Smooth muscle cell of bladder (primary cell): ENCODE measurements at places on chromosomes 5 and 9. TPM values are rescaled to one million over a fixed set of nuclear protein-coding genes. Genes with fewer than 3 reads are reported as not detected.

The ADAMTSL1 gene
- total RNA-seq: 7.4 and 26.1 TPM in 2 replicates

The RNF183 gene
- total RNA-seq: not detected in 2 replicates

The PDE6A gene
- total RNA-seq: under 0.01 TPM in 1 of 2 replicates, not detected in the other

The LCN9 gene
- not detected in 2 replicates for total RNA-seq

The FBP2 gene
- total RNA-seq: not detected in 2 replicates

The TNFSF8 gene
- total RNA-seq: not detected in 2 replicates

The DNM1 gene
- 5.7 and 9.6 TPM in 2 replicates for total RNA-seq

The ZMYND19 gene
- 12.5 and 17.9 TPM in 2 replicates for total RNA-seq

The PCDHB15 gene
- 0.46 and 0.71 TPM in 2 replicates for total RNA-seq

The CEP78 gene
- 4.8 and 9.5 TPM in 2 replicates for total RNA-seq

The SLC6A19 gene
- not detected in 2 replicates for total RNA-seq

The CCL27 gene
- total RNA-seq: not detected in 2 replicates

The APBA1 gene
- 3.6 and 7.1 TPM in 2 replicates for total RNA-seq

The PDCD1LG2 gene
- 2.6 and 3.2 TPM in 2 replicates for total RNA-seq

The SPRY4 gene
- total RNA-seq: 2.7 and 4.3 TPM in 2 replicates

The FPGS gene
- 62.7 and 65.2 TPM in 2 replicates for total RNA-seq

The GADD45G gene
- total RNA-seq: 1.00 and 1.5 TPM in 2 replicates

The ANKDD1B gene
- 0.28 and 1.1 TPM in 2 replicates for total RNA-seq

The INSL6 gene
- not detected in 2 replicates for total RNA-seq

The KIF3A gene
- total RNA-seq: 7.1 and 9.3 TPM in 2 replicates

The AK8 gene
- total RNA-seq: 0.37 and 0.57 TPM in 2 replicates

The PKD2L2 gene
- total RNA-seq: 0.18 TPM in 1 of 2 replicates, not detected in the other

The ADAMTS6 gene
- 58.6 and 72.2 TPM in 2 replicates for total RNA-seq

The CDC26 gene
- total RNA-seq: 43.1 and 55.8 TPM in 2 replicates

The KCNV2 gene
- not detected in 2 replicates for total RNA-seq

The HRCT1 gene
- 0.14 and 0.28 TPM in 2 replicates for total RNA-seq

The SLC36A2 gene
- total RNA-seq: not detected in 2 replicates

The NIPAL4 gene
- 0.14 TPM in 1 of 2 replicates, not detected in the other for total RNA-seq

The AGPAT2 gene
- total RNA-seq: 42.0 and 46.8 TPM in 2 replicates

The CDX1 gene
- total RNA-seq: under 0.01 and 0.09 TPM in 2 replicates

The C9orf78 gene
- 38.4 and 50.9 TPM in 2 replicates for total RNA-seq

The KIAA1191 gene
- total RNA-seq: 51.9 and 92.4 TPM in 2 replicates

The FUT7 gene
- total RNA-seq: not detected in 2 replicates

The SPINK4 gene
- total RNA-seq: 0.74 and 2.6 TPM in 2 replicates

The WDR38 gene
- total RNA-seq: not detected in 2 replicates

The C6 gene
- 0.14 and 0.28 TPM in 2 replicates for total RNA-seq

The SPINK13 gene
- total RNA-seq: 2.4 and 4.5 TPM in 2 replicates

The GM2A gene
- 25.0 and 32.8 TPM in 2 replicates for total RNA-seq

The PROB1 gene
- 0.71 and 1.0 TPM in 2 replicates for total RNA-seq

The CDKN2B gene
- 18.5 and 37.2 TPM in 2 replicates for total RNA-seq

The FIBCD1 gene
- 0.28 and 1.5 TPM in 2 replicates for total RNA-seq

The IL13 gene
- total RNA-seq: not detected in 2 replicates

The MRPS27 gene
- total RNA-seq: 71.9 and 79.1 TPM in 2 replicates

The CATSPER3 gene
- total RNA-seq: 0.09 and 0.14 TPM in 2 replicates

The IRX2 gene
- not detected in 2 replicates for total RNA-seq

The POU5F2 gene
- total RNA-seq: 0.55 and 0.57 TPM in 2 replicates

The GTF2H2C gene
- total RNA-seq: 27.9 and 33.1 TPM in 2 replicates

The LAMC3 gene
- 0.09 and 0.28 TPM in 2 replicates for total RNA-seq

The SLCO6A1 gene
- not detected in 2 replicates for total RNA-seq

The SKIC3 gene
- total RNA-seq: 131 and 145 TPM in 2 replicates

The CCL21 gene
- not detected in 2 replicates for total RNA-seq

The SCGB3A1 gene
- total RNA-seq: not detected in 2 replicates

The TICAM2 gene
- total RNA-seq: 2.8 and 3.3 TPM in 2 replicates

The SLC6A3 gene
- total RNA-seq: under 0.01 TPM in 1 of 2 replicates, not detected in the other
